ENCODE measurements at places on chromosomes 12 and 14. TPM values are rescaled to one million over a fixed set of nuclear protein-coding genes. Genes with fewer than 3 reads are reported as not detected.

PIP4K2C gene
- total RNA-seq, result 26.3 TPM

EIF2B1 gene
- total RNA-seq, result 68.2 TPM

BICDL1 gene
- 99.4 TPM for total RNA-seq

ADIPOR2 gene
- total RNA-seq, result 58.0 TPM

DPF3 gene
- 11.6 TPM for total RNA-seq

DLST gene
- total RNA-seq, result 87.6 TPM
